Activated T-cell treated with anti-CD3 and anti-CD28 coated beads, Interleukin-2, amount 50 U/mL, for 72 hours (primary cell): ENCODE measurements at places on chromosomes 3 and 15. TPM values are rescaled to one million over a fixed set of nuclear protein-coding genes. Genes with fewer than 3 reads are reported as not detected.

KBTBD13 gene
- not detected for total RNA-seq

SPCS1 gene
- 111 TPM for total RNA-seq

TGM5 gene
- not detected for total RNA-seq

SKOR1 gene
- total RNA-seq = 0.31 TPM

RARRES1 gene
- 0.41 TPM for total RNA-seq

IMPDH2 gene
- 562 TPM for total RNA-seq

DNA sequence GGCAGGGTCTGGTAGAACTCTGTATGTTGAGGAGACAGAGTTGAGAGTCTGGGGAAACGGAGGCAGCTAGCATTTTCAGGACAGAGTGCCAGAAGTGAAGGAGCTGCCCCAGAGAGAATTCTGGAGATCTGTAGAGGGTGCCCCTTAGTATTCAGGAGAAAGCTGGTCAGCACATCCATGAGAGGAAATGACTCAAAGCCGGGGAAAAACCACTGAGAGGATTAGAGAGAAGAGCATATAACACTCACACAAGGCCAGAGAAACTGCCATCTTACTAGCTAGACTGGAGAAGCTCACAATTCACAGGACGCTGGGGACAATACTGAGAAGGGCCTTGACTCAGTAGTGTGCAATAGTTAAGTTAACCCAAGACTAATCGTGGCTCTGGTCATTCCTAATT is 75.7 kb upstream of the DPPA4 start:
- no peak overlapping the region for H3K27ac ChIP-seq
- no peak overlapping the region for H3K4me3 ChIP-seq
- DNase-seq = no peak
- no peaks in the 10 kb centered on the region for H3K27me3 ChIP-seq

- H3K36me3 ChIP-seq = peaks cover 5% of the 10 kb centered on the region
- H3K4me1 ChIP-seq = peaks cover 23% of the 10 kb centered on the region
- no peak for DNase-seq
These were observed 3.0 kb downstream of the MYEF2 start for GRCh38 chr15:48175126-48175525.

- H3K4me1 ChIP-seq = no peaks in the 10 kb centered on the region
- H3K36me3 ChIP-seq = no peaks in the 10 kb centered on the region
- no peak for DNase-seq
- H3K27ac ChIP-seq = no peak overlapping the region
These were observed 52.7 kb upstream of the DCBLD2 start for GRCh38 chr3:98954242-98954641.

DNA sequence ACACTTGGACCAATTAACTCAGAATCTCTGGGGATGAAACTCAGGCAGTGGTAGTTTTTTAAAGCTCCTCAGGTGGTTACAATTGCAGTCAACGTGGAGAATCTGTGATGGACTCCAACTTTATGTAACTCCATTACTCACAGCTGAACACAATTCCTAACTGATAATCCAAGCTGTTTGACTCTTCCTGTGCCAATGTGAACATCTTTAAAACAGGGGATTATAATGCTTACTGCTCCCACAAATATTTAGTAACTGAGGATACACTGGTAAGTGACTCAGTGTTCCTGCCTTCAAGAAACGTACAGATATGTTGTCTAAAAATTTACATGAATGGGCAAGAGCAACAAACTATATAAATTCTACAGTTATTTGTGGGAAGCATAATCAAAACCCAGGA is 85.6 kb downstream of the OSBPL10 start:
- H3K36me3 ChIP-seq = no peaks in the 10 kb centered on the region
- peaks cover 7% of the 10 kb centered on the region for H3K27me3 ChIP-seq
- DNase-seq = no peak
- no peak overlapping the region for H3K27ac ChIP-seq
- peaks cover 5% of the 10 kb centered on the region for H3K4me1 ChIP-seq
- H3K4me3 ChIP-seq = no peak overlapping the region

DNA sequence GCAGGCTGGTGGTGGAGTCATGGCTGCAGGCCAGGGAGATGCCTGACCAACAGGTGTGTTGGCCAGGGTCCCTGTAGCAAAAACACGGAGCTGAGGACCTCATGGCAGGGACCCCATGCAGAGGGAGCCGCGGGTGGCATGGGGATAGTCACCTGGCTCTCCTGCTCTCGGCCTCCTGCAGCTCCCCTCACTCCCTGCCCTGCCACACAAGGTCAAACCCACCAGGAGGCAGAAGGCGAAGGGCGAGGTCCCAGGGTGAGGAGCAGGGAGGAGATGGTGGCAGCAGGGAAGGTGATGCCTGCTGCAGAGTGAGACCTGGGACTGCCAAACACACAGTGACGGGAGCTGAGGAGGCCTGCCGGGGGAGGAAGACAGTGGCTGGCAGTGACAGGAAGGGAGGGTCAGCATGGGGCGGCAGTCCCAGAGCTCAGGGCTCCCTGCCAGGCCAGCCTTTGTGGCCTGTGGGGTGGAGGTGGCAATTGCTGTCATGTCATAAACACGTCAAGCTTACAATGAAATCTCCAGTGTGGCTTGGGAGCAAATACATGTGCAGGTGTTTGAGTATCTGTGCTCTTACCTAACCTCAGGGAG is 144.3 kb downstream of the TJP1 start:
- H3K27ac ChIP-seq = no peak overlapping the region
- peaks cover 23% of the 10 kb centered on the region for H3K27me3 ChIP-seq
- H3K4me3 ChIP-seq = no peak overlapping the region
- H3K36me3 ChIP-seq = no peaks in the 10 kb centered on the region

DNA sequence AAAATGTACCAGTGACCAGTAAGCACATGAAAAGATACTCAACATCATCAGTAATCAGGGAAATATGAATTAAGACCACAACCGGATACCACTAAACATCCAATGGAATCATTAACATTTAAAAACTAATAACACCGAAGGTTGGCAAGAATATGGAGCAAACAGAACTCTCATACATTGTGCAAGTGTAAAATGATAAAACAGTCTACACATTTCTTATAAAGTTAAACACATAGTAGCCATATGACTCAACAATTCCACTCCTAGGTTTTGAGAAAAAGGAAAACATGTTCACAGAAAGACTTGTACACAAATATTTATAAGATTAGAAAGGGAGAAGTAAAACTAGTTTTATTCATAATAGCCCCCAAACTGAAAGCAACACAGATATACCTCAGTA is 60.3 kb upstream of the SLCO2A1 start:
- H3K4me1 ChIP-seq = no peaks in the 10 kb centered on the region
- H3K27ac ChIP-seq = no peak overlapping the region
- no peaks in the 10 kb centered on the region for H3K36me3 ChIP-seq

- H3K36me3 ChIP-seq = no peaks in the 10 kb centered on the region
- no peak overlapping the region for H3K27ac ChIP-seq
- no peak overlapping the region for H3K4me3 ChIP-seq
- H3K4me1 ChIP-seq = peaks cover 7% of the 10 kb centered on the region
These were observed 82.1 kb downstream of the FLNB start for GRCh38 chr3:58090351-58090750.

DNA sequence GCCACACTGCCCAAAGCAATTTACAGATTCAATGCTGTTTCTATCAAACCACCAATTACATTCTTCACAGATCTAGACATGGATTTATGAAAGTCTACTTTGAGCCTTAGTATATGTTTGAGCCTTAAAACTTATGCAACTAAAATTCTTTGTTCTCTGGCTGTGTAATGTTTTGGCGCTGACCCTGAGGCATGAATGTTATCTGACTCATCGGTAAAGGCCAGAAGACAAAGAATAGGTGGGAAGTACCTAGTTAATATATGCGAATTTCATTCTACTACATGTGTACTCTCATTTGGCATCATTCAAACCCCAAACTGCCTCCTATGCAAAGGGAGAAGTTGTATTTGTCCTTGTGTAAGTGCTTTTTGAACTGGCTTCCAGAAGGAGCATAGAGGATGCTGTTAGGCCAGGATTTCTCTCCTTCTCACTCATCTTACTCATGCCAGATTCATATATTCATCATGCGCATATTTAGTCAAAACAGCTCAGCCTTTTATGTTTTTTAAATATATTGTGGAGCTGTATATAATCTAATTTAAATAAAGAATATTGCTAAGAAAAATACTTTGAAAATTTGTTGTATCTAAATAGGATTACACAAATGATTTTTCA is 204.2 kb downstream of the NFKBIZ start:
- no peaks in the 10 kb centered on the region for H3K27me3 ChIP-seq
- H3K36me3 ChIP-seq = peaks cover 30% of the 10 kb centered on the region
- no peak overlapping the region for H3K27ac ChIP-seq
- H3K4me1 ChIP-seq = peaks cover 29% of the 10 kb centered on the region
- no peak for DNase-seq

DNA sequence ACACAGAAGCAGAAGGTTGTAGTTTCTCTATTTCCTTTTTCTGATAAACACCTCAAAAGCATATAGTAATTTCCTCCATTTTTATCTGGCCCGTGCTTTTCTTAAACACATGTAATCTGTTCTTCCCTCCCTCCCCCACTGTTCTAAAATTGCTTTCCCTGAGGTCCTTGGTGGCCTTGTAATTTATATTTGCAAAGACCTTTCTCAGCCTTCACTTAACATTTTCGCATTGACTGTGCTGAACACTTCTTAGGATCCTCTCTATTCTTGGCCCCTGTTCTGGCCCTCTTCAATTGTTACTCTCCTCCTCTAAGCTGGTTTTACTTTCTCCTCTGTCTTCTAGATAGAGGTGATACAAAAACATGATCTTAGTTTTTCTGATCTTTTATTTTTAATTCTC is 28.3 kb downstream of the GAP43 start:
- no peak for DNase-seq
- no peak overlapping the region for H3K4me3 ChIP-seq
- H3K4me1 ChIP-seq = peaks cover 13% of the 10 kb centered on the region
- H3K27me3 ChIP-seq = peaks cover 35% of the 10 kb centered on the region
- no peaks in the 10 kb centered on the region for H3K36me3 ChIP-seq

GRCh38 chr3:170869645-170870593 is at the start of gene RPL22L1:
Gene RPL22L1, minus strand, starts transcription at chr3:170870195. Its CDS starts 28 bp downstream, at chr3:170870167.
- H3K36me3 ChIP-seq = peaks cover 12% of the 10 kb centered on the region
- no peaks in the 10 kb centered on the region for H3K27me3 ChIP-seq
- peak within 1 kb of the TSS; percentile 95 for H3K27ac ChIP-seq
- peak within 1 kb of the TSS; percentile 93 for H3K4me3 ChIP-seq
- H3K4me1 ChIP-seq = peaks cover 23% of the 10 kb centered on the region

DNA sequence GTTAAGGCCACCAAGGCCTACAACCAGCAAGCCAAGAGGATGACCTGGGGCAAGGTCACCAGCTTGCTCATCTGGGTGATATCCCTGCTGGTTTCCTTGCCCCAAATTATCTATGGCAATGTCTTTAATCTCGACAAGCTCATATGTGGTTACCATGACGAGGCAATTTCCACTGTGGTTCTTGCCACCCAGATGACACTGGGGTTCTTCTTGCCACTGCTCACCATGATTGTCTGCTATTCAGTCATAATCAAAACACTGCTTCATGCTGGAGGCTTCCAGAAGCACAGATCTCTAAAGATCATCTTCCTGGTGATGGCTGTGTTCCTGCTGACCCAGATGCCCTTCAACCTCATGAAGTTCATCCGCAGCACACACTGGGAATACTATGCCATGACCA is 3.6 kb downstream of the CXCR6 start:
- no peak for DNase-seq
- peaks cover 98% of the 10 kb centered on the region for H3K4me1 ChIP-seq
- peaks cover 28% of the 10 kb centered on the region for H3K36me3 ChIP-seq
- peaks cover 18% of the 10 kb centered on the region for H3K27me3 ChIP-seq
